ENCODE measurements at places on chromosomes 1 and 21.
A peak's percentile ranks its signal among the peaks of the same experiment; 100 is the strongest.

DNA sequence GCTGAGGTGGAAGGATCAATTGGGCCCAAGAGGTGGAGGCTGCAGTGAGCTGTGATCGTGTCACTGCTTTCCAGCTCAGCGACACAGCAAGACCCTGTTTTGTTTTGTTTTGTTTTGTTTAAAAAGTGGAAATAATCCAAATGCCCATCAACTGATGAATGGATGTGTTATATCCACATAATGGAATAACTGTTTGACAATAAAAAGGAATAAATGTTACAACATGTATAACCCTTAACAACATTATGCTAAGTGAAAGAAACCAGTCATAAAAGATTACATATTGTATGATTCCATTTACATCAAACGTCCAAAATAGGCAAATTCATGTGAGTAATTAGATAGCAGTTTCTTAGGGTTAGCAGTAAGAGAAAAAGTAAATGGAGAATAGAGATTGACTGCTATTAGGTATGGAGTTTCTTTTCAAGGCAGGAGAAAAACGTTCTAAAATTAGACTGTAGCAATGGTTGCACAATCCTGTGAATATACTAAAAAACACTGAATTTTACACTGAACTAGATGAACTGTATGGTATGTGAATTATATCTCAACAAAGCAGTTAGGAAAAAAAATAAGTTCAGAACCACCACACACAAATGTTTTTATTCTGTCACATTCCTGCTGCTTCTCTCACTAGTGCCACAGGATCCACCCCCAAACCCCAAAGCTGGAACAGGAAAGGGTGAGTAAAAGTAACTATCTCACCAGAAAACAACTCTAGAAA, 15.7 kb downstream of the FOXJ3 start:
- no peak for DNase-seq

- DNase-seq: no peak
Measured at GRCh38 chr1:109807822-109808680, 44.3 kb upstream of the EPS8L3 start.

- DNase-seq: peak; percentile 42
Measured at GRCh38 chr1:23644555-23644866, 47.1 kb upstream of the RPL11 start.

- DNase-seq: peak; percentile 12
Measured at GRCh38 chr1:51268634-51269033, 32.6 kb downstream of the RNF11 start.

DNA sequence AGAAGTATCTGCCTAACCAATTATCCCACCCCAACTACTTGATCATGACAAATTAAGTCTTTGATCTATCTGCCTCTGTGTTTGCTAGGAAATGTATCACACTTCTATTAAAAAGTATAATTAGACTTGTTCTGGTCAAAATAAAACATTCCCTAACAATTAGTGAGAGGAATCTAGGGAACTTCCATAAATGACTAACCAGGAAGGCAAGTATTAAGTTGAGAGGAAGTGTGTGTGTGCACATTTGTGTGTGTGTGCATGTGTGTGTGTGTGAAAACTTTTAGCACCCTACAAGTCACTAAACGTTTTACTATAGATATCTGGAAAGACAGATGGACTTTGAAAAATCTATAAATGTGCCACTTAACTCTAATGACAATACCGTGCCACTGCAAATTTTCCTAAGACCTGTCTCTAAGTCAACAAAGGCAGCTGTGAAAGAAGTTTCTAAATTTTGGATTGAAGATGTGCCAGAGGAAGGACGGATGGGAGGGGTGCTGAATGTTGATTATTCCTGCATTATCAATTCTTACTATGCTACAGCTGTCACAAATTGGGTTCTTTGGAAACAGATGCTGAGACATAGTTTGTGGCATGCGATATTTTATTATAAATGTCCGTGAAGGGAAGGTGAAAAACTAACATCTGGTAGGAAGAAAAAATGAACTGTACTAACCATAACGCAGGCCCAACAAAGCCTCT, 567.1 kb downstream of the PTPRC start:
- DNase-seq: no peak

DNA sequence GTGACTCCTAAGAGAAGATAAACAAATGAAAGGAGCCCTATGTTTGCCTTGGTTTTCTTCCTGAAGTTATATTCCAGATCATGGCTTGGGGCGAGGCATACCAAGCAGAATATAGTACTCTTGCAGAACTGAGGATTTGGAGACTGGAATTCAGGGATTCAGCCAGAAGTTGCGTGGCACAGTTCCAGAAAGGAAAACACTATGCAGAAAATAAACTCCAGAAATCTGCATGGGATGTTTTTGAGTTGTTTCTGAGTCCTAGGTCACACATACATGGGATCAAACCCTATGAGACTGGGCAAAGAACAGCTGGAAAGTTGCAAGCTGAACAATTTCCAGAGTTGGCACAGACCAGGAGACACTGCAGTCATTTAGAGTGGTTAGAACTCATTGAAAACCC, 42.9 kb upstream of the IFFO2 start:
- DNase-seq: no peak

- DNase-seq: peak; percentile 68
Measured at GRCh38 chr1:105172788-105173187, 1423.1 kb downstream of the AMY1C start.

DNA sequence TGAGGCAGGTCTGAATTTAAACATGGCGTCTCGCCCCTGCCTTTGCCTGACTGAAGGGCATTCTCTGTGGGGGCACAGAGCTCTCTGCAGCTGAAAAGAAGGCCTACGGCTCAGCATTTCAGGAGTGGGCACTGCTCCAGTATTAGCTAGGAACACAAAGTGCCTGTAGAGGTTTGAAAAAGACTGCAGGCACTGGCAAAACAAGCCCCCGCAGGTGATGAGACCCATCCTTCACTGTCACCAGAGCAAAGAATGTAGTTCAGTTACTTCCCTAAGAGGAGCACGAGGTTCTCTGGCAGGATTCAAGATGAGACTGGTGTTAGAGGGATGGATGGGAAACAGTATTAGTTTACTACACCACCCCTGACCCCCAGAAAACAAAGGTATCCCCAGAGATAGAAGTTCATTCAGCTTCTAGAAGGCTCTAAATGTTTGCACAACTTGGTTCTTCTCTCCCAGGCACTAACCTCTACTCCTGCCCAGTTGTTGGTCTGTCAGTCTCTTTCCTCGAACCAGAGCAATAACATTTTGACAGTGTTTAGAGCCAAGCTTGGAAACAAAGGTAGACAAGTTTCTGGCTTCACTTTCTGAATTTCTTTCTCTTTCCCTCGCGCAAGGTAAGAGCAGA, 101.9 kb upstream of the KCNE2 start:
- no peak for DNase-seq

GRCh38 chr1:199403531-199404116, 623.9 kb upstream of the NR5A2 start:
- peak; percentile 77 for DNase-seq

DNA sequence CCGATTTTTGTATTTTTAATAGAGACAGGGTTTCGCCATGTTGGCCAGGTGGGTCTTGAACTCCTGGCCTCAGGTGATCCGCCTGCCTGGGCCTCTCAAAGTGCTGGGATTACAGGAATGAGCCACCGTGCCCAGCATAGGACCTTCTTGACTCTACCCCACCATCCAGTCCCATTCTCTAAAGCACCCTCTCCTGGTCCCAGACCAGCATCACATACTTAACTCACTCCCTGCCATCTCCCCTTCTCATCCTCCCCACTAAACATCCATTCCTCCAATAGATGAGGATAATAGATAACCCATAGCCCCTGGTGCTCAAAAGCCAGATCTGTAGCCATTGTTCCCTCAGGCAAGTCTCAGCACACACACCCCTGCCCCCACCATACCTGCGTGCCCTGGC, 2.1 kb downstream of the ENTREP3 start:
- no peak for DNase-seq

All from NCI-H446 (cell line).